ENCODE measurements at places on chromosomes 16 and 17. TPM values are rescaled to one million over a fixed set of nuclear protein-coding genes. Genes with fewer than 3 reads are reported as not detected.
A peak's percentile ranks its signal among the peaks of the same experiment; 100 is the strongest.

- H3K4me1 ChIP-seq = no peaks in the 10 kb centered on the region
- no peak overlapping the region for H3K27ac ChIP-seq
- no peak overlapping the region for H3K4me3 ChIP-seq
- no peak for DNase-seq
- no peaks in the 10 kb centered on the region for H3K27me3 ChIP-seq
- peaks cover 2% of the 10 kb centered on the region for H3K36me3 ChIP-seq
Observed at GRCh38 chr16:19242987-19243575, 42.5 kb upstream of the CLEC19A start.

DNA sequence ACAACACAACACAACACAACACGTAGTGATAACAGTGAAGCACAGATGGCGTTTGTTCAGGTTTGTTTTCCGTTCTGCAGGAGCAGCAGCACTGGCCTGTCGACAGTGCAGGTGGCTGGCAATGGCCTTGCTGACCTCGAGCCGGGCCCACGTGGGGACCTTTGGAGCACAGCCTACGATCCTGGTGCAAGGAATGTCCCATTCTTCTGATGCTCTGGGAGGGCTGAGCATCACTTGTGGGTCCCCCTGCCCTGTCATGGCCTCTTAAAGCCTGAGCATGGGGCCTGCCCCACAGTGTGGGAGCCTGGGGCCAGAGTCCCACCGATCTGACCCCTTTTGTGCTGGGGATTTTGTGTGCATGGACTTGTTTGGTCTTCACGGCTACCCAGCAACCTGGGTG lies 6.8 kb downstream of the MAP2K3 start:
- no peak overlapping the region for H3K4me3 ChIP-seq
- DNase-seq = no peak
- no peaks in the 10 kb centered on the region for H3K27me3 ChIP-seq
- H3K27ac ChIP-seq = no peak overlapping the region

DNA sequence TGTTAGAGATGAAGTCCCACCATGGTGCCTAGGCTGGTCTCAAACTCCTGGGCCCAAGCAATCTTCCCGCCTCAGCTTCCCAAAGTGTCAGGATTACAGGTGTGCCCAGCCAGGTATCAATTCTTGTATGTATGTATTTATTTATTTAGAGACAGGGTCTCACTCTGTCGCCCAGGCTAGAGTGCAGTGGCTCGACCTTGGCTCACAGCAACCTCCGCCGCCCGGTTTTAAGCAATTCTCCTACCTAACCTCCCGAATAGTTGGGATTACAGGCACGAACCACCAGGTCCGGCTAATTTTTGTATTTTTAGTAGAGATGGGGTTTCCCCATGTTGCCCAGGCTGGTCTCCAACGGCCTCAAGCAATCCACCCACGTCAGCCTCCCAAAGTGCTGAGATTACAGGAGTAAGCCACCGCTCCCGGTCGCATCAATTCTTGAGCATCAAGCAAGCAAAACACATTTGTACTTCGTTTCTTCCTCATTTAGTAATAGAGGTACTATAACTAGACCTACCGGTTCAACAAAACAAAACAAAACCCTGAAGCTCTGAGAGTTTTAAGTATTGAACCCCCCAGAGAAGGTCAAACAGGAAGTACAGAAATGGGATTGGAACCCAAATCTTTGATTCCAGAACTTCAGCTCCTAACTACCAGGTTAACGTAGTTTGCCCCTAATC lies 1.0 kb upstream of the ZNF500 start:
- peaks cover 24% of the 10 kb centered on the region for H3K36me3 ChIP-seq
- peaks cover 26% of the 10 kb centered on the region for H3K4me1 ChIP-seq
- no peaks in the 10 kb centered on the region for H3K27me3 ChIP-seq
- peak overlapping the region; percentile 97 for H3K4me3 ChIP-seq

DNA sequence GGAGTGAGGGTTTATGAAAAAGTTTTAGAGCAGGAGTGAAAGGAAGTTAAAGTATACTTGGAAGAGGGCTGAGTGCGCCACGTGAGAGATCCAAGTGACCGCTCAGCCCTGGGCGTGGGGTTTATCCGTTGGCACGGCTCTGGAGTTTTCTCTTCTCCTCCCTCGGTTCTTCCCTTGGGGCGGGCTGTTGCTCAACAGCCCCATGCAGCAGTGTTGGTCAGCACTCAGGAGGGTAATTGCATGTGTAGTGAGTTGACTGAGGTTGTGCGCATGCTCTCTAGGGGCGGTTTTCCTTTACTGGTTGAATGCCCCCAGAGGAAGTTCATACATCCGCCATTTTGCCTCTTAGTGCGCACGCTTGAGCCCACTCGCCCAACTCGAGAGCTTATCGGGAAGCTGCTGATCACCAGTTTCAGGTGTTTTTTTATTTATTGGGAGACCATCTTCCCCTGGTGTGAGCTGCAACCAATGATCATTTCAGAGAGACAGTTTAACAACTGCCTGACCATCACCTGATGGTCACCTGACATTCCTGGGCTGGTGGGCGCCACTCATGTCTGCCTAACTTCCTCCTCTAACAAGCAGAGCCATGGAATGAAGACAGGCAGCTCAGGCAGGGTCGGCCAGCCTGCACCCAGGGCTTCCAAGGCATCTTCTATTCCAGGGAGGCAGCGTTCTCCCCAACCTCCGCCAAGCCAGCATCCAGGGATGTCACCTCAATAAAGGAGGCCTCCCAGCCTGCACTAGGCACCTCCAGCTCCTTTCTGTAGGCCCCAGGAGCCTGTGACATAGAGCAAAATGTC lies 41.3 kb upstream of the DNAH17 start:
- no peaks in the 10 kb centered on the region for H3K4me1 ChIP-seq
- DNase-seq = no peak

GRCh38 chr16:10154389-10154788 lies 27.8 kb downstream of the GRIN2A start:
- no peaks in the 10 kb centered on the region for H3K27me3 ChIP-seq
- no peak overlapping the region for H3K27ac ChIP-seq
- no peak overlapping the region for H3K4me3 ChIP-seq
- no peaks in the 10 kb centered on the region for H3K36me3 ChIP-seq
- DNase-seq = no peak
- no peaks in the 10 kb centered on the region for H3K4me1 ChIP-seq

- no peaks in the 10 kb centered on the region for H3K27me3 ChIP-seq
- H3K4me1 ChIP-seq = no peaks in the 10 kb centered on the region
- no peak overlapping the region for H3K4me3 ChIP-seq
- no peak overlapping the region for H3K27ac ChIP-seq
- no peaks in the 10 kb centered on the region for H3K36me3 ChIP-seq
Observed at GRCh38 chr16:17389384-17389783, 81.4 kb downstream of the XYLT1 start.

- no peak overlapping the region for H3K27ac ChIP-seq
- no peaks in the 10 kb centered on the region for H3K4me1 ChIP-seq
- H3K4me3 ChIP-seq = no peak overlapping the region
- no peaks in the 10 kb centered on the region for H3K27me3 ChIP-seq
Observed at GRCh38 chr17:71937914-71938313, 182.9 kb upstream of the SOX9 start.

DNA sequence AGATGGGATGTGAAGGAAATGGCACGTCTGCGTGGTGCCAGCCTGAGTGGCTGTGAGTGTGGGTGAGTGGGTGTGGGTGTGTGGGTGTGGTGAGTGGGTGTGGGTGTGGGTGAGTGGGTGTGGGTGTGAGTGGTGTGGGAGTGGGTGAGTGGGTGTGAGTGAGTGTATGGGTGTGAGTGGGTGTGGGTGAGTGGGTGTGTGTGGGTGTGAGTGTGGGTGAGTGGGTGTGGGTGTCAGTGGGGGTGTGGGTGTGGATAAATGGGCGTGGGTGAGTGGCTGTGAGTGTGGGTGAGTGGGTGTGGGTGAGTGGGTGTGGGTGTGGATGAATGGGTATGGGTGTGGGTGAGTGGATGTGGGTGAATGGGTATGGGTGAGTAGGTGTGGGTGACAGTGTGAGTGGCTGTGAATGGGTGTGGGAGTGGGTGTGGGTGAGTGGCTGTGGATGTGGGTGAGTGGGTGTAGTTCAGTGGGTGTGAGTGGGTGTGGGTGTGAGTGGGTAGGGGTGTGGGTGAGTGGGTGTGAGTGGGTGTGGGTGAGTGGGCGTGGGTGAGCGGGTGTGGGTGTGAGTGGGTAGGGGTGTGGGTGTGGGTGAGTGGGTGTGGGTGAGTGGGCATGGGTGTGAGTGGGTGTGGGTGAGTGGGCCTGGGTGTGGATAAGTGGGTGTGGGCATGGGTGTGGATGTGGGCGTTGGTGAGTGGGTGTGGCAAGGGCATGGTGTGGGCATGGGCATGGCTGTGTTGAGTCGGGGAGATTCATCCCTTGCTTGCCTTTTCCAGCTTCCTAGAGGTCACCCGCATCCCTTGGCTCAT lies 80.8 kb downstream of the ZDHHC7 start:
- no peak overlapping the region for H3K4me3 ChIP-seq
- H3K27me3 ChIP-seq = no peaks in the 10 kb centered on the region
- H3K36me3 ChIP-seq = no peaks in the 10 kb centered on the region
- peaks cover 10% of the 10 kb centered on the region for H3K4me1 ChIP-seq

- DNase-seq = peak; percentile 71
- no peaks in the 10 kb centered on the region for H3K27me3 ChIP-seq
Observed at GRCh38 chr17:3977387-3977786, 13.2 kb upstream of the ATP2A3 start.

DNA sequence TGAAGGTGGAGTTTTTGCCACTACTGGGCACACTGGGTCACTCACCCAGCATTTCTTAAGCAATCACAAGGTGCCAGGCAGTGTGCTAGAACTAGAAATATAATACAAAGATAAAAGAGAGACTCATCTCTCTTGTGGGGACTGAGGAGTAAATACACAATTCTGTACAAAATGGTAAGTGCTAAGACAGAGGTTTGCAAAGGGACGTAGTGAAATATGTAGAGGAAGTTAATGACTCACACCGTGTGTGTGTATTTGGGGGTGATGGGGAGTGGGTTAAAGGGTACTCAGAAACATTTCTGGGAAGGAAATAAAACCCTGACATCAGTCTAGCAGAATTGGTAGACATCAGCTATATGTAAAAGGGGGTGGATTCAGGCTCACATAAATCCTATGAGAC lies 389.3 kb downstream of the CA10 start:
- no peak overlapping the region for H3K27ac ChIP-seq
- DNase-seq = no peak
- no peaks in the 10 kb centered on the region for H3K36me3 ChIP-seq
- no peaks in the 10 kb centered on the region for H3K27me3 ChIP-seq
- H3K4me1 ChIP-seq = no peaks in the 10 kb centered on the region

GRCh38 chr16:80457871-80458270 lies 82.9 kb upstream of the DYNLRB2 start:
- no peaks in the 10 kb centered on the region for H3K27me3 ChIP-seq
- no peak for DNase-seq
- no peak overlapping the region for H3K4me3 ChIP-seq
- no peaks in the 10 kb centered on the region for H3K4me1 ChIP-seq
- no peak overlapping the region for H3K27ac ChIP-seq

DNA sequence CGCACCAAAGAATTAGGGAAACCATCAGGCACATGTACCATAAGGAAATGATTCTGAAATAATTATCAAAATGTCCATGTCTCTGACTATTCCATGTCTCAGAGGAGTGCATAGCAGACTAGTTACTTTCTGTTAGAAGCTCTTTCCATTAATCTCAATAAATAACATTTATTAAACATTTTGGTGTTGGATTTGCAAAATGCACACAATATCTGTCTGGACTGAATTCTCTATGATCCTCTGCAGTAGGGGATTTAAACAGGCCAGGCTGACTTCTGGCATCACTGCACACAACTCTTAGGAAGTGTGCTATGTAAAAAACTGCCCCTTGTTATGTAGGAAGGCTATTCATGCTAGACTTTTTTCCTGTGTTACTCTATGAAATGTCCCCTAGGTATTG lies 283.3 kb upstream of the CDH5 start:
- no peak overlapping the region for H3K4me3 ChIP-seq
- H3K4me1 ChIP-seq = no peaks in the 10 kb centered on the region
- no peak for DNase-seq
- H3K36me3 ChIP-seq = no peaks in the 10 kb centered on the region
- H3K27me3 ChIP-seq = no peaks in the 10 kb centered on the region
- no peak overlapping the region for H3K27ac ChIP-seq

DNA sequence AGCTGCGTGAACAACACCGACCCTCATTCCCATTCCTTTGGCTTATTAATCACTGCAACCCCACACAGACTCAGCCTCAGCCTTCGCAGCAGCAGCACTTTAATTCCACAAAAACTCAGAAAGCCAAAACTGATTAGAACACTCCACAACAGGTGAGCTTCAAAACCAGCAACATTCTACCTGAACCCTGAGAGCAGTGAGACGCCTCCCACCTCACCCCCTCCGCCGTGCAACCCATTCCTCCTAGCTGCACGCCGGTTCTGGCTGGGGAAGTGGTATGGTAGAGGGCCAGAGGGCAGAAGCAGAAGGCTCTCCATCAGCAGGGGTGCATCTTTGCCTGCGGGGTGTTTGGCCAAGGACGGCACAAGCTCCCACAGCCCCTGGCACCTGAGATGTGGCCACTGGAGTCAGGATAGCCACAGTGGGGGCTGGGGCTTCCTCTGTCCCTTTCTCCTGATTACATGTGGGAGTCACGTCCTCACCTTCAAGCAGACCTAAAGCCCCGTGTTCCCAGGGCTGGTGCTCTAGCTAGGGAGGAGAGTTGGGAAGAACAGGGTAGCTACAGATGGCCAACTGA lies 1.6 kb downstream of the BORCS6 start:
- no peak for DNase-seq
- peaks cover 63% of the 10 kb centered on the region for H3K4me1 ChIP-seq
- peak overlapping the region; percentile 65 for H3K4me3 ChIP-seq
- no peaks in the 10 kb centered on the region for H3K36me3 ChIP-seq
- H3K27me3 ChIP-seq = no peaks in the 10 kb centered on the region

- H3K27ac ChIP-seq = no peak overlapping the region
- H3K36me3 ChIP-seq = peaks cover 15% of the 10 kb centered on the region
- H3K27me3 ChIP-seq = no peaks in the 10 kb centered on the region
- H3K4me3 ChIP-seq = no peak overlapping the region
- H3K4me1 ChIP-seq = peaks cover 19% of the 10 kb centered on the region
Observed at GRCh38 chr17:81251094-81251708, 12.1 kb downstream of the NDUFAF8 start.

GRCh38 chr16:46736695-46737094 lies 11.4 kb downstream of the MYLK3 start:
- DNase-seq = no peak
- H3K27ac ChIP-seq = no peak overlapping the region
- H3K4me1 ChIP-seq = no peaks in the 10 kb centered on the region
- no peaks in the 10 kb centered on the region for H3K27me3 ChIP-seq
- H3K36me3 ChIP-seq = no peaks in the 10 kb centered on the region
- H3K4me3 ChIP-seq = no peak overlapping the region

DNA sequence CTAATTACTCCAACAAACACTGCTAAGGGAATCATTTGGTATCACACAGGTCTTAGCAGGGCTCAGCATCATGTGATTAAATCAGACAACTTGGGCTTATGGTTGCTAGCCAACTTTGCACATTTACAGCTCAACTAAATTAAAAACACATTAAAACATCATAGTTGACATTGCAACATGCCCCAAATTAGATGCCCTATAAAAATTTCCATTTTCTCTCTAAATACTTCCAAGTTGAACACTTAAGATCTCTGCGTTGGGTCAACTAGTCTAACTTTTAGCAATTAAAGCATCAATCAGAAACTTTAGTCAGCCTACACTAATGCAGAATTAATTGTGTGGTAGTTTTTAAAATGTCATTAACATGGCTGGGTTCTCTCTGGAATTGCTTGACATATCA lies 12.1 kb downstream of the DNAJC7 start:
- H3K27ac ChIP-seq = no peak overlapping the region
- H3K27me3 ChIP-seq = no peaks in the 10 kb centered on the region
- peaks cover under 1% of the 10 kb centered on the region for H3K36me3 ChIP-seq
- DNase-seq = no peak
- H3K4me3 ChIP-seq = no peak overlapping the region
- peaks cover 35% of the 10 kb centered on the region for H3K4me1 ChIP-seq

ABCA6 gene
- total RNA-seq = 66.8 TPM

GDPD3 gene
- 11.7 TPM for total RNA-seq

NR1D1 gene
- total RNA-seq = 3.8 TPM

CRYBA1 gene
- total RNA-seq = not detected

TAT gene
- total RNA-seq = 0.69 TPM

C16orf46 gene
- total RNA-seq = 8.4 TPM

NEUROD2 gene
- total RNA-seq = not detected

PPY gene
- not detected for total RNA-seq

TEKT1 gene
- total RNA-seq = 5.0 TPM

FBXO39 gene
- total RNA-seq = not detected

All from upper lobe of left lung (tissue), 6 donors.